ENCODE measurements at places on chromosomes 16 and 17.
A peak's percentile ranks its signal among the peaks of the same experiment; 100 is the strongest.

- no peak for DNase-seq
Measured at GRCh38 chr17:73119631-73120030, 27.1 kb upstream of the SLC39A11 start.

GRCh38 chr17:18986541-18987229 is 17.9 kb downstream of the FAM83G start:
- DNase-seq: no peak

DNA sequence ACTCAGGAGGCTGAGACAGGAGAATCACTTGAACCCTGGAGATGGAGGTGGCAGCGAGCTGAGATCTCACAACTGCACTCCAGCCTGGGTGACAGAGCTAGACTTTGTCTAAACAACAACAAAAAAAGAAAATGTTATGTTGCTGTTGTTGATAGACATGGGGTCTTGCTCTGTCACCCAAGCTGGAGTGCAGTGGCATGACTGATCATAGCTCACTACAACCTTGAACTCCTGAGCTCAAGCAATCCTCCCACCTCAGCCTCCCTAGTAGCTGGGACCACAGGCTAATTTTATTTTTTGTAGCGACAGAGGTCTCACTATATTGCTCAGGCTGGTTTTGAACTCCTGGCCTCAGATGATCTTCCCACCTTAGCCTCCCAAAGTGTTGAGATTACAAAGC is 20.0 kb downstream of the FBXO47 start:
- no peak for DNase-seq

DNA sequence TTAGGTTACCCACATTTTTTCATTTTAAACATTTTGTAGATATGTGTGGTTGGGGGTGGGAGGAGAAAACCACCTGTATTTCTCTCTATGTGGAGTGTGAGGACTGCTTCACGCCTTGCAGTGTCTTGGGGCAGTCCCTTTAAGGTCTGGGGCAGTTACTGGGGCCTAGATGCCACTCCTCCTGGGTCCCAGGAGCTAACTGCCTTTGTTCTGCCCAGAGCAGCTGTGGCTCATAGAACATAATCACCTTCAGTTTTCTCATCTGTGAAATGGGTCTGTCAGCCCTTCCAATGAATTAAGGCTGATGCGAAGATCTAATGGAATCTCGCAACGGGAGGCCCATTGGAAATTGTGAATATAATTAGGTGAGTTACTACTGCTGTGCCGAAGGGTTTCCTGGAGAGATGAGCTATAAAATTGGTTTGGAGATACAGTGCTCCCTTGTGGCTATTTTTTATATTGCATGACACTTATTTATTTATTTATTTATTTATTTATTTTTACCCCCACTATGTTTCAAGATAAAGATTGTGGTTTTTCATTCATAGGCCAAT is 22.9 kb downstream of the DHRS7C start:
- DNase-seq: no peak

- DNase-seq: no peak
Measured at GRCh38 chr16:9695152-9695551, 487.1 kb downstream of the GRIN2A start.

- DNase-seq: no peak
Measured at GRCh38 chr16:28933171-28933570, 1.4 kb downstream of the CD19 start.

DNA sequence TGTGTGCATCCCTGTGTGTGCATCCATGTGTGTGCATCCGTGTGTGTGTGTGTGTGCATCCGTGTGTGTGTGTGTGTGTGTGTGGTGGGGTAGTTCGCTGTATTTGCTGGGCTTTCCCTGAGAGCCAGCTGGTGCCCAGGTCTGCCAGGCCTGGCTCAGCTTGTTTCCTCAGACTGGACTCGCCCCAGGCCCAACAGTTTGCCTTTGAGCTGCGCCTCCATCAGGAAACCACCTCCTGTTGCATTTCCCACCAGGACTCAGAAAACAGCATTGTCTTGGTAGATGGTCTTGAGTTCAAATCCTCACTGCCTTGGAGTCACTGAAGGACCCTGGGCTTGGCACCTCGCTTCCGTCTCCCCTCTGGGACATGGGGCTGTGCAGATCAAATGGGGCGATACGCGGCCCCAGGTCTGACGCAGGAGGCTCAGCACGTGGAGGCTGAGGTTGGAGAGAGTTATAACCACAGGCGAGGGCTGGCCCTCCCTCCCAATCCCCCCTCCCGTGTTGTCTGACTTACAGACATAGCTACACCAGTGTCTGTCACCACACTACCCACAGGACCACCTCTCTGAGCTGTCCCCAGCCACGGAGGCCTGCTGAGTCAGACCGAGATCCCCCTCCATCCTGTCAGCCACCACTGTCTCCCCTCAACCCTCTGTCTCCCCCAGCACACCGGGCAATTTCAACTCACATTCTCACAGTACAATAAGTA is 4.7 kb downstream of the ITGAE start:
- no peak for DNase-seq

- DNase-seq: no peak
Measured at GRCh38 chr17:62597920-62598319, 29.6 kb upstream of the MRC2 start.

DNA sequence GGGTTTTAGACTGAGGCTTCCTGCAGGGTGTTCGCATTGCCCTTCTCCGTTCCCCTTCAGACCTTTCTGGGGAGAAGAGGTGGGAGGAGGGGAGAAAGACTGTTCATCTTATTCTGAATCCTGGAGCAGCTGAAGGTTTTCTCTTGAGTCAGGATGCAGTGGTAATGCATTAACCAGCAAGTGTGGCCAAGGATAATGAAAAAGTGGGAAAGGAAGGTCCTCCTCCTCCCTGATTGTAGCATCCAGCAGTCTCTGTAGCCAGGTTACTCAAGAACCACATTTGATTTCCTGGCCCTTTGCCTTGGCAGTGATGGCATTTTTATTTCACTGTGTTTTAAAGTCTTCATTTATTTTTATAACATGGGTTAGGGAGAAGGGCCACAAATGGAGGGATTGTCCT is 59.1 kb downstream of the CYLD start:
- no peak for DNase-seq

GRCh38 chr16:8867216-8867931 is 1.4 kb downstream of the CARHSP1 start:
- peak; percentile 61 for DNase-seq

DNA sequence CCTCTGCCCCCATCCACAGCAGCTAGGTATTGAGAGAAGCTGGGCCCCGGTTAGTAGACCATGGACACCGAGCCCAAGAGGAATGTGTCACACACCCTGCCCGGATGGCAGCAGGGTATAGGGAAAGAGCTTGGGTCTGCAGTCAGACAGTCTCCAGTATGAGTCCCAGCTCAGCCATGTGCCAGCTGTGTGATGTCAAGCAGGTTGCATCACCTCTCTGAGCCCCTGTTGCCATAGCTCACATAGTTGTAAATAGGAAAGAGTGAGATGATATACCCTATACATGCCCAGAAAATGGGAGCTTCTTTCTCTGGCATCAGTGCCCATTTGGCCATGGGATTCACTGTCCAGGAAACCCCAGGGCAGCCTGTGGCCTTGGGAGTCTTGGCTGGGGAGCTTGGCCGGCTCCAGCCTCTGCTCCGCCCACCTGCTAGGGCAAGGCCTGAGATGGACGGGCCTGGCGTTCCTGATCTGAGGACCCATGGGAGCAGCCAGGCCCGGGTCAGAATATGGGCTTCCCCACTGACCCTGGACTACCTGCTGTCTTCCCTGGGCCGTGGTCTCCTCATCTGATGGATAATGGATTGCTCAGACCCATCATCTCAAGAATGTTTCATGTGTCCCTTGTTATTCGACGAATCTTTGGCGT is 13.2 kb downstream of the CD300LG start:
- DNase-seq: no peak

GRCh38 chr16:26195225-26195624 is 503.5 kb downstream of the HS3ST4 start:
- DNase-seq: no peak

- no peak for DNase-seq
Measured at GRCh38 chr17:17487998-17488397, 8.2 kb downstream of the RASD1 start.

GRCh38 chr17:57914273-57915142 is 40.7 kb downstream of the CUEDC1 start:
- no peak for DNase-seq

- no peak for DNase-seq
Measured at GRCh38 chr17:34375426-34375997, 12.5 kb upstream of the CCL1 start.

DNA sequence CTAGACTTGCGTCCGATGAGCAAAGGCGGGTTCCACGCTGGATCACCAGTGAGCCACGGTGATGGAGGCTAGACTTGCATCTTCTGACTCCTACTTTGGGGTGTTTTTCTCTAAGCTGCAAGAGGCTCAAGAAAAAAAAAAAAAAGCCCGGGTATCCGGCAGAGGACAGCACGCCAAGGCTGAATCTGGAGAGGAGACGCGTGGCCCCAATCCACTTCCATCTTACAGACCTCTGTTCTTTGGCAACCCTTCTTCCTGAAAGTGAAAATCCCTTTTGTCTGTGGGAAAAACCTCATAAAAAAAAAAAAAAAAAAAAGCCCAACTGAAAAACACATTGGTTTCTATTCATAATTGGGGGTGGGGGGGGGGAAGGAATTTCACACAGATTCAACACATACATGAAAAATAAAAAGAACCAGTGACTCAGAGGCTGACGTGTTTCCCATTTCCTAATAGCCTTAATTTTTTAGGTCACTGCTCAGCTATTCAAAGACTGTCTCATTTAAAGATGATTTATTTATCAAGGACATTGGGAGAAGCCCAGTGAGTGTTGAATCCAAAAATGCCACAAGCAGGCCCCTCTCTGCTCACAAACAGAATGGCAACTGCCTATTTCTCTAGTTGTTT is 258.3 kb downstream of the FOXL1 start:
- DNase-seq: no peak

- no peak for DNase-seq
Measured at GRCh38 chr17:36661047-36661666, 59.8 kb downstream of the MRM1 start.

GRCh38 chr16:4328046-4328781 is 12.3 kb downstream of the GLIS2 start:
- DNase-seq: peak; percentile 89

DNA sequence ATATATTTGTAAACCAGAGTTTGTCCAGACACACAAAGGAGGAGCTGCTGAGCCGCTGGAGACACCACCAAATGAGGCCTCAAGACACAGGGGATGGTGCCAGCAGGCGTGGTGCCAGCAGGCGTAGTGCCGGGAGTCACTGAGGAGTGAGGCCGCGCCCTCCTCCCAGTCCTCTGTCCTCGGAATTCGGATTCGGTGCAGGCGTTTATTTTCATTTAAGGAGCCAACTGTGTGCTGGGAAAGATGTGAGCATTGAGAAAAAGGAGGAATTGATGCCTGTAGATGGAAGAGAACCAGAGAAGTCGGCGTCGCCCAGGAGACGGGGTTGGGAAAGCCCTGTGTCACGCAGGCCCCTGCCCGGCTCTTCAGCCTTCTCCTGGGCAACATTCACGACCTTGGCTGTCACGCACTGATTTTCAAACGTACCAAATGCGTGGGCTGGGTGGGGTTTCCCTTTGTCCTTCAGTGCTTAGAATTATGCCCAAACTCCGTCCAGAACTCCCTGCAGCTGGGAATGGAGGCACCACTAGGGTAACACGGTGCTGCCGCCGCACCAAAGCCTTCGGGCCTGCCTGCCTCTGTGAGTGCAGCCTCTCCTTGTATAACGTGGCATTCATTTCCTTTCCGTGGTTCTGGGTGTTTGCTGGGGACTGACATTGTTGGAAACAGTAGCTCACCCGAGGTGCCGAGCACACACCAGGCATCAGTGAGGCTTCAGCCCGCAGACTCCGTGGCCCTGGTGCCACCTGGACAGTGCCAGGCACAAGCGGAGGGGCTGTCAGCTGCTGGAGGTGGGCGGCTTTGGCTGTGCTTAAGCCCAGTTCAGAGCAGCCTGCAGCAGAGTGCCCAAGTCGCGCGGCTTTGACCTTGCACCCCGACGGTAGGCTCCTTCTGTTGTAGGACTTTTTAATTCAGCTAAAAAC is 49.0 kb upstream of the CHMP6 start:
- DNase-seq: peak; percentile 95

DNA sequence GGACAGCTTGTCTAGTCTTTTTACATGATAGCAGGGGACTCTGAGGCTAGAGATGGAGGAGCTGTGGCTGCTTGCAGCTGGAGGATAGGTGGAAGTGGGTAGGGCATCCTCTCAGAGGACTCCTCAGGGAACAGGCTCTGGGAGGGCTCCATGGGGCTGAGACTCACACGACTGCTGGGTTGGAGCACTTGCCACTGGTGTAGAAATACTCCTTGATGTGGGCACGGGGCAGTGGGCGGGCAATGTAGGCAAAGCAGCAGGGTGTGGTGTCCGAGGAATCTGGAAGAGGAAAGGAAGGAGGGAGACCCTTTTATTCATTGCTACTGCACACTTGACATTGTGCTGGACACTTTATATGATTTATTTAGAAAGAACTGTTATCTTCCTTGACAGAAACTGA is 1.8 kb downstream of the CCL5 start:
- no peak for DNase-seq

- no peak for DNase-seq
Measured at GRCh38 chr16:25013049-25013448, 2.1 kb downstream of the ARHGAP17 start.

DNA sequence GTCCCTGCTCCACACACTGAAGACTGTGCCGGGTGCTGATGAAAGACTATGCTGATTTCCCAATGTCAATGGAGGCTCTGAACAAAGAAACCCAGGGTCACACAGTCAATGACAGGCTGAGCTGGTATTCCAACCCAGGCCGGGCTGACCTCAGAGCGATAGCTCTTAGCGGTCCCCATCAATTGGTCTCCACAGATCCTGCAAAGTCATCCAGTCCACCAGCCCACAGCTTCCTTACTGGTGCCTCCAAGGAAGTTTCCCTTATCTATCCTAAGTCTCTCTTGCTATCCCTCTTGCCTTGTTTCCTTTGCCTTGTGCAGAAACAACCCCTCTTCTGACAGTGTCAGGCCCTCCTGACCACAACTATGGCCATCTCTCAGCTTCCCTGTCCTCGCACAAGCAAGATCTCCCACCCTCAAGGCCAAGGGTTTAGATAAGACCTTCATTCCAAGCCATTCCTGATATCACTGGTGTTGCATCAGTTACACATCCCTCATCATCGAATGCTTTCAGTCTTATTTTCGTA is 52.7 kb upstream of the KSR1 start:
- DNase-seq: no peak

GRCh38 chr17:37661400-37662014 is 18.3 kb upstream of the DDX52 start:
- no peak for DNase-seq

DNA sequence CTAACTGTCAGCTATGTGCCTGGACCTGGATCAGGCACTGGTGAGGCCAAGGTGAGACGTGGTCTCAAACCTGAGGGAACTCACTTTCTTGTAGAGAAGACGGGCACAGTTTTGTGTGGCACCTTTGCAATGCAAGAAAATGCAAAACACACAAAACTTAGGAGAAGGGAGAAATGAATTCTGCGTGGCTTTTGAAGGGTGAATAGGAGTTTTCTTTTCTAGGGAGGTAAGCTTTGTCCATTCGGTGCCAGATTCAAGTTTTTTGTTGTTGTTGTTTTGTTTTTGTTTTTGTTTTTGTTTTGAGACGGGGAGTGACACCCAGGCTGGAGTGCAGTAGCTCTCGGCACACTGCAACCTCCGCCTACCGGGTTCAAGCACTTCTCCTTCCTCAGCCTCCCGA is 1.4 kb downstream of the TOM1L1 start:
- DNase-seq: no peak
